Esophagus squamous epithelium (tissue), 5 donors: ENCODE measurements at places on chromosomes 6 and 20.

DNA sequence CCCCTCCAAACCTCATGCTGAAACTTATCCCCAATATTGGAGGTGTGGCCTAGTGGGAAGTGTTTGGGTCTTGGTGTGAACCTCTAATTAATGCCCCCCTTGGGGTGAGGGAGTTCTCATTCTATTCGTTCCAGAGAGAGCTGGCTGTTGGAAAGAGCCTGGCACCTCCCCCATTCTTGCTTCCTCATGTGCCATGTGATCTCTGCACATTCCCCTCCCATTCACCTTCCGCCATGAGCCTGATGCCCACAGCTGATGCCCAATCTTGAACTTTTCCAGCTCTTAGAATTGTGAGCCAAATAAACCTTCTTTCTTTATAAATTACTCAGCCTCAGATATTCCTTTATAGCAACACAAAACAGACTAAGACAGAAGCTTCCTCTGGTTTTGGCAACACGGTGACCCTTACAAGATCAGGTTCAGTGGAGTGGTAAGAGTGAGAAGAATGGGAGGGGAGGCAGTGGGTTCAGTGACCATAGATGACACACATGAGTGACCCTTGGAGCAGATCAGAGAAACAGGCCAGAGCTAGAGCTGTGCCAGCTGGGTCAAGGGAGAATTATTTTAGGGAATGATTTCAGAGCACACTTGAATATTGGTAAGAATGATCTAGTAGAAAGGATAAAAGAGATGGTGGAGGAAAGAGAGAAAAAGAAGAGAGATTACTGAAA lies 176.4 kb downstream of the LY86 start:
- no peak for DNase-seq

DNA sequence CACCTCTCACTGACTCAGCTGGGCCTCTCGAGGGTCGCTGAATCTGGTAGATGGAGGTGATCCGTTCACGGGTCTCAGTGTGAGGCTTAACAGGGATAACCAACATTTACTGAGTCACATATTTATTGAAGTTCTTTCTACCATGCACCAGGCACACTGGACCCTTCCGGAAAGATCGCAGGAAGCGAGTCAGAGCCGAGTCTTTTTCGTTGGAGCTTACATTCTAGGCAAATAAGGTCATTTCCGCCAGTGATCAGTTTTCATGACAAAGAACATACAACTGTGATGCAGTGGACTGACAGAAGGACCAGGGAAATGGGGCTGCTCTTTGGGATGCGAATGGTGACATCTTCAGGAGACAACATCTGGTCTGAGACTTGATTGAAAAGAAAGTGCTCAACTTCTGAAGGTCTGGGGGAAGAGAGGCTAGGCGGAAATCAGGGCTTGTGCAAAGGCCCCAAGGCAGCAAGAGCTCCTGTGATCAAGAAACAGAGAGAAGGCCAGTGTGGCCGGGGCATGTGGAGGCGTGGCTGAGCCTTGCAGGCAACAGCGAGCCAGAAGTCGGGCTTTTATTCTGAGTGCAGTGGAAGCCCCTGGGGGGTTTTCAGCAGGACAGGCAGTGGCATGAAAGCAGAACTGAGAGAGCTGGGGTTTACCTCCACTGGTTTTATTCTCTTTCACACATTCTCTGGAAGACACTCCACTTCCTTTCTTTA lies 56.7 kb downstream of the APCDD1L start:
- DNase-seq = no peak

DNA sequence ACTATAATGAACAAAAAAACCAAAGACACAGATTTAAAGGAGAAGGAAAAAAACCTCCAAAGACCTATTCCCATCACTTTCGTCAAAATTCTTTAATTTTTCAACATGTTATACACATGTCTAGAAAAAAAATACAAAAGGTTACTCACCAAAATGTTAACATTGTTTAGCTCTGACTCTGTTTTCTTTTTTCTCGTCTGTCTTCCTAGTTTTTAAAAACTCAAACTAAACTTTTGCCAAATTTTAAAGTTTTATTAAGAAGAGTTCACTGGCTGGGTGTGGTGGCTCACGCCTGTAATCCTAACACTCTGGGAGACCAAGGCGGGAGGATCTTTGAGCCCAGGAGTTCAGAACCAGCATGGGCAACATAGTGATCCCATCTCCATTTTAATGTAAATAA lies 10.8 kb downstream of the MCUR1 start:
- no peak for DNase-seq

DNA sequence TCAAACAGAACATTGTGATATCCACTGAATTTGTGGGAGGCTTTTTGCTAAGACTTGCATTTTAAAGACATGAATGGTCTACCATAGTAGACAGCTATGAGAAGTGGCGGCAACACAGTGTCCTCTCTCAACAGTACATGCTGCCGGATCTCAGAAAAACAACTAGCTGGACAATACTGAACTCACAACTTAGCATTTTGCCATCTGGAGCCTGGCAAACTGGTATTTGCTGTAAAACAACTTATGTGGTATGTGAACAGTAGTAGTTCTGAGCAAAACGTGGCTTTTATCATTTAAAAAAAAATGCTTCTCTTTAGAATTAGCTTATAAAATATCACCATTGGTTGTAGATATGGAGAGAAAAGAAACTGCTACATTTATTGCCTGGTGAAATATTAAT lies 3.3 kb upstream of the PXDC1 start:
- DNase-seq = no peak

GRCh38 chr20:46631212-46631869 lies 19.9 kb downstream of the SLC13A3 start:
- DNase-seq = no peak

DNA sequence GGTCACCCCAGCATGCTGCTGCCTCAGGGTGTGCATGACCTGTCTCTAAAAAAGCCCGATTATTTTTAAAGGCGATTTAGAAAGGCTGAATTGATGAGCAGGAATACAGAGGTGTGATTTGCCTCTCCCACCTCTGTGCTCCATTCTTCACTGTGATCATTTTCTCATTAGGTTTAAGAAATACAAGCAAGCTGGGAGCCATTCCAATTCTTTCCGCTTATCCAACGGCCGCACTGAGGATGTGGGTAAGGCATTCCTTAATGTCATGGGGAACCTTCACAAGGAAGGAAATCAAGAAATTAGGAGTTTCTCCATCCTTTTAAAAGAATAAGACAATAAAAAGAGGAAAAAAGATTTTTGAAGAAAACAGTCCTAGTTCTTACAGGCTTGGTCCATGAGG lies 55.6 kb upstream of the GNRH2 start:
- no peak for DNase-seq

- no peak for DNase-seq
Measured at GRCh38 chr20:10555865-10556308, 117.9 kb downstream of the JAG1 start.

DNA sequence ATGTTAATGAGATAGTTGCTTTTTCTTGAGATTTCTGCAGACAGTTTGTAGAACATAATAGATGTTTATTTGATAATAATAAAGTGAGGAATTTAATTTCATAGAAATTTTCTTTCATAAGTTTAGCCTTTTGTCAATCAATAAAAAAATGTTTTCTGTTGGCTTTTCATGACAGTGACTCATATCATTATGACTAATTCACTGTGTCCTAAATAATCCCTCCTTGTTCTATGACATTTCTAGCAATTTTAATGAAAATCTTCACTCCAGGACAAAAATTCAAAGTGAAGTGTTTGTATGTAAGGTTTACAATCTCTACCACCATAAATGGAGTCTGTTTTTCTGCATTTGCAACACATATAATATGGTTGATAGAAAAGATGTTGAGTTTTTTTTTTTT lies 109.9 kb downstream of the UTRN start:
- no peak for DNase-seq

- no peak for DNase-seq
Measured at GRCh38 chr6:154390034-154390433, 33.4 kb upstream of the IPCEF1 start.

GRCh38 chr6:124443541-124443940 lies 518.7 kb upstream of the RNF217 start:
- no peak for DNase-seq

DNA sequence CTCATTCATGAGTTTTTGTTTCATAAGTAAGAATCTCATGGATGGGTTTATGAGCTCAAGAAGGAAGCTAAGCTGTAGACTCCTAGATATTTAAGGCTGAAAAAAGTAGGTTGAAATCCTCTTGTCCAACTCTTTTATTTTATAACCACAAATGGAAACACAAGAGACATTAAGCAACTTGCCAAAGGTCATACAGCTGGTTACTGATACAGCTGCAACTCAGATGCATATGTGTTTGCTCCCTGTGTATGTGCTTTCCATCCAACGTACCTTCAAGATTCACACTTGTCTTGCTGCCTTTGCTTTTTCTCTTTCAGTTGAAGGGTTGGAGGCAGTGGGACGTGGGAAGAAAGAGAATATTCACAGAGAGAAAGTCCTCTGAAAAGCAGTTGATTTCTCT lies 153.5 kb upstream of the STMND1 start:
- DNase-seq = no peak

GRCh38 chr6:18436341-18436740 lies 49.2 kb downstream of the RNF144B start:
- DNase-seq = no peak

GRCh38 chr20:46900086-46900485 lies 5.4 kb downstream of the EYA2 start:
- no peak for DNase-seq

DNA sequence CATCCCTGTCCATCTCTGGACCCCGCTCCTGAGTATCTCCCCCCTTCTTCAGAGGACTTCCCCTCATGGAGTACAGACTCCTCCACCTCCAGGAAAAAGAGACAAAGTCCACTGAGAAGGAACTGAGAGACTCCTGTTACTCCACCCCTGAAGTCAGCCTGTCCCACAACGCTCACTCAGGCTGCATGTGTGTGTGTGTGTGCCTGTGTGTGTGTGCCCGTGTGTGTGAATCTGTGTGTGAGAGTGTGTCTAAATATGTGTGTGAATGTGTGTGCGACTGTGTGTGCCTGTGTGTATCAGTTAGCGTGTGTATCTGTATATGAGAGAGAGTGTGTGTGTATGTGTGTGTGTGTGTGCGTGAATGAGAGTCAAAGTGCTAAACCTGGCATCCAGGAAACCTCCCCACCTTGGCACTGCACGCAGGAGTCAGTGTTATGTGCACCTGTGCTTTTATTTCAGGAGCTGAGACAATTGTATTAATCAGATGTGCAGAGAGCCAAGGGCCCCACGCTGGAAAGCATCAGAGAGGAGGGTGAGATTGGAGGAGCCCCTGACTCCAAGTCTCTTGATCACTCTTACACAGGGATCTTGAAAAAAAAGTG lies 39.0 kb downstream of the HLA-A start:
- no peak for DNase-seq

- no peak for DNase-seq
Measured at GRCh38 chr6:14271789-14272736, 154.5 kb downstream of the CD83 start.

- no peak for DNase-seq
Measured at GRCh38 chr6:135701426-135701825, 150.1 kb upstream of the PDE7B start.
